SW 1271 (cell line): ENCODE measurements at places on chromosomes 1 and 21.

DNA sequence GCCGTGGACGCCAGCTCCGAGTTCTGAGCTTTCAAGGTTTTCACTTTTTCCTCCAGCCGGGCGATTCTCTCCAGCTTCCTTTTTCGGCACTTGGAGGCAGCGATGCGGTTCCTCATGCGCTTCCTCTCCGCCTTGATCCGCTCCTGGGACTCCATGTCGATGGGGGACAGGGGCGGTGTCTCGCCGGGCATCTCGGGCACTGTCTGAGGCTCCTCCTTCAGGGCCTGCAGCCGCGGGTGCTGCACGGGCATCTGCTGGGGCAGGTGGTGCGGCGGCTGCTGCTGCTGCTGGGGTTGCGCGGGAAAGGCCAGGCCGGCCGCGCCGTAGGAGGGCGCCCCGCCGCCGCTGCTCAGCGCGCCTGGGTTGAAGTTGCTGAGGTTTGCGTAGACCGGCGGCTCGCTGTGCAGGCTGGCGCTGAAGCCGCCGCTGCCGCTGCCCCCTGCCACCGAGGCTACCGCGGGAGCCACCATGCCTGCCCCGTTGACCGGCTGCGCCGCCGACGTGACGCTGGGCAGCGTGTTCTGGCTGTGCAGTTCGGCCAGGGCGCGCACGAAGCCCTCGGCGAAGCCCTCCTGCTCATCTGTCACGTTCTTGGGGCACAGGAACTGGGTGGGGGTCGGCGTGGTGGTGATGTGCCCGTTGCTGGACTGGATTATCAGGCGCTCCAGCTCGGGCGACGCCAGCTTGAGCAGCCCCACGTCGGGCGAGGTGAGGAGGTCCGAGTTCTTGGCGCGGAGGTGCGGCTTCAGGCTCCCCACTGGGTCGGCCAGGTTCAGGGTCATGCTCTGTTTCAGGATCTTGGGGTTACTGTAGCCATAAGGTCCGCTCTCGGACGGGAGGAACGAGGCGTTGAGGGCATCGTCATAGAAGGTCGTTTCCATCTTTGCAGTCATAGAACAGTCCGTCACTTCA, 1.4 kb downstream of the JUN start:
- no peak for DNase-seq

DNA sequence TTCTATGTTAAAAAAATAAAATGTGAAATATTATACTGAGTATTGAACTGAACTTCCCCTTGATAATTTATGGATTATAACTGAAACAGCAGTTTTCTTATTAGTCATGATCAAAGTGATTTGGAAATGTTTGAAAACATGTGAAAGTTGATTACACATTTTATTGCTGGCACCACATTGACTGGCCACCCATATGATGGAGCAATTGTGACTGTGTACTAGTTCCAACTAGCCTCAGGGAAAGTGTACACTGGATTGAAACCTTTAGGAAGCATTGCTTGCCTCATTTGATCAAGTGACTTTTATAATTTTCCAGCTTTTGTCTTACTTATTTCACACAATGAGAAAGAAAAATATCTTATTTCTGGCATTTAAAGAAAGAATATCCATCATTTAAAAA, 128.0 kb upstream of the ADGRL2 start:
- no peak for DNase-seq

- DNase-seq, result no peak
Measured at GRCh38 chr1:26359981-26360806, 6.3 kb upstream of the CRYBG2 start.

GRCh38 chr1:207045453-207045852, 5.6 kb downstream of the YOD1 start:
- DNase-seq, result no peak

- no peak for DNase-seq
Measured at GRCh38 chr1:31984419-31985347, 29.0 kb upstream of the KHDRBS1 start.

DNA sequence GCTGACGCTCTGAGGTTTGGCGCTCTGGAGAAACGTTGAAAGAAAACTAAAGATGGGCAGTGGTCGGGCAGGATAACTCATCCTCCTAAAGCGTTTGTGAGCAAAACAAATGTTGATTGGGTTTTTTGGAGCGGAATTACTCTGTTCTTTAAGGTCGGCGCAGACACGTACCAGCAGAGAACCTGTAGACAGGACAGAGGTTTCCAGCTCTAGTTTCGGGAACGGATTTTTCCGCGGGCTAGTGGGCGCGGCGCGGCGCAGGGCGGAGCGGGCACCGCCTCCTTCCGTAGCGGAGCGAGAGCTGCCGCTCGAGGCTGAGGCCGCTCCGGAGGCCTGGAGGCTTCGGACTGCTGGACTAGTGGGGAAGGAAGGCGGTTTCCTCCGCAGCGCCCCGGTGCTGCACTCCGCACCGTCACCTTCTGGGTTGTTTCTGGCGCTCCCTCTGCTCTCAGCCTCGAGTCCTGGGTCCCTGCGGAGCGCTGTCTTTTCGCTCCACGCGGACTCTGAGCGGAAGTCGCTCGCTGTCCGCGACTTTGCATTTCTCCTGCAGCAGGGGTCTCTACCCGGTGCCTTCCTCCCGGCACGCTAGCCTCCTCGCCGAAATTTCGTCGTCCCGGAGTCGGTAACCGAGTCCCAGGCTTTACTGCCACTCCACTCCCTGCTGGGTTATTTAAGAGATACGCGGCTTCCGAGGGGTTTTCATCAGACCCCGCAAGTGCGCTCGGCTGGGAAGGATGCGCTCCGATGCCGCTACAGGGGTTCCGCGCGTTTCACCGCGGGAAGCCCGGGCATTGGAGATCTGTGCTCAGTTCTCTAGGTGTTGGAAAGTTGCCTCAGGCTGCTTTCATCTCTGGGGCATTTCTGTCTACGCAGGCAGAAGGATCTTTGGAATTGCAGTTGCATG, 7.0 kb downstream of the FOXD2 start:
- no peak for DNase-seq

GRCh38 chr1:221776495-221777301, 34.8 kb upstream of the DUSP10 start:
- no peak for DNase-seq

- DNase-seq, result no peak
Measured at GRCh38 chr1:201842472-201843027, 13.6 kb downstream of the IPO9 start.

GRCh38 chr1:19606817-19607642, 37.1 kb upstream of the NBL1 start:
- DNase-seq, result no peak

GRCh38 chr1:11654939-11655808, 497 bp downstream of the FBXO44 start:
- DNase-seq, result no peak

DNA sequence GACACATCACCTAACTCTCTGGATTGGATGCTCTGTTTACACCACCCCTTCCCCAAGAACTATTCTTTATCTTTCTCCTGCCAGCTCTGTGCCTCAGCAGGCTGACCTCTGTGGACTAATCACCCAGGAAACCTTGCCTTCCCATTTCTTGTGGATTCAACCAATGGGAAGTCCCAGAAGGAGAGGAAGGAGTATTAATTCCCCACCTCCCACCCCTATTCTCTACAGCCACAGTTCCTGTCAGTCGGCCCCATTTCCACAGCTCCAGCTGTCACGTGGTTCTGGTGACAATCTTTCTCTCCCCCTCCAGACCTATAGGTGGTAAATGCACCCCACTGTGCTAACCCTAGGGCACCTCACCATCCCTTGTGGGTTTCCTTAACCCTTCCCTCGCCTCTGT, 46.8 kb upstream of the SSBP3 start:
- no peak for DNase-seq

DNA sequence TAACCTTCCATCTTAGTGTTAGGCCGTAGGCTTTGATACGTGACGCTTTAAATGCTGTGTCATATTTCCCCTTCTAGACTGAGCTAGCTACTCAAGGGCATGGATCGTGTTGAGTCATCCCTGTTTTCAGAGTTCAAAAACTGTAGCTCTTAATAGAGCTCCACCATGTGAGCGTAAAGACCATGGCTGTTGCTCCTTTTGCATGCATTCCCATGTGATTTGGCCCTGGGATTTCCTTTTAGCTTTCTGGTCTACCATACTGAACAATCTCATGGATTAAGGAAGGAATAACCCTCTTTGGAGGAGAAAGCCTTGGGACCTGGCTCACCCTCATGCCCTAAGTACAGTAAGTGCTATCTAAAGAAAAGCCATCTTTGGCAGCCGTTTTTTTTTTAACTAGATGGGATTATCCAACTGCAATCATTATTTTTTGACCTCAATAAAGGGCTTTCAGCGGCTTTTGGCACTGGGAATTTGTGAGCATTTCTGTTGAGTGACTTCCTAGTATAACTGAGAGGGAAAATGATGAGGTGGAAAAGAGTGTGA, 76.6 kb downstream of the PLPP3 start:
- DNase-seq, result no peak

GRCh38 chr1:33866281-33866680, 2.4 kb downstream of the HMGB4 start:
- DNase-seq, result no peak

DNA sequence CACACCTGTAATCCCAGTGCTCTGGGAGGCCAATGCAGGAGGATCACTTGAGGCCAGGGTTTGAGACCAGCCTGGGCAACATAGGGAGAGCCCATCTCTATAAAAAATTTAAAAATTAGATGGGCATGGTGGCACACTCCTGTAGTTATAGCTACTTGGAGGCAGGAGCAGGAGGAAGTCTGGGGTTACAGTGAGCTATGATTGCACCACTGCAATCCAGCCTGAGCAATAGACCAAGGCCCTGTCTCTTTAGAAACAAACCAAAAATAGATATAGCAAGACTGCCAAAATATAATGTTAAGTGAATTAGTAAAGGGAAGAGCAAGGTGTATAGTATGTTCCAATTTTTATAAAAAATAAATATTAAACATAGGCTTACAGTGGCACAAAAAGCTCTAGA, 28.8 kb downstream of the PLEKHO1 start:
- no peak for DNase-seq

DNA sequence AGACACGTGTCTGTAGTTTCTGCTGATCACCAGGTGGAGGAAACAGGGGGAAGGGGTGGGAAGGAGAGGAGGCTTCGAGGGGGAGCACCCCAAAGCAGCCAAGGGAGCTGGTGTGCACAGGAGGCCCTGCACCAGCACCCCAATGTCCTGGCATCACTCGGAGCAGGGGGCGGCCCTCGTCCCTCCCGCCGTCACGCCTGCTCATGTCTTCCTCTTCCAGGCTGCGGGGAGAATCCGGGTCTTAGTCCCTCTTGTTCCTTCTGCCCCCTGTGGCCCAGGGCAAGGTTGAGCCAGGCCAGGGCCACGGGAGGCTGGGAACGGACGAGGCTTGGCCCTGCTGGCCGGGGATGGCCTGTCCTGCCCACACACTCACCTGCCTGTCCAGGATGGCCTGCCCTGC, 21.4 kb upstream of the ARHGEF16 start:
- no peak for DNase-seq

DNA sequence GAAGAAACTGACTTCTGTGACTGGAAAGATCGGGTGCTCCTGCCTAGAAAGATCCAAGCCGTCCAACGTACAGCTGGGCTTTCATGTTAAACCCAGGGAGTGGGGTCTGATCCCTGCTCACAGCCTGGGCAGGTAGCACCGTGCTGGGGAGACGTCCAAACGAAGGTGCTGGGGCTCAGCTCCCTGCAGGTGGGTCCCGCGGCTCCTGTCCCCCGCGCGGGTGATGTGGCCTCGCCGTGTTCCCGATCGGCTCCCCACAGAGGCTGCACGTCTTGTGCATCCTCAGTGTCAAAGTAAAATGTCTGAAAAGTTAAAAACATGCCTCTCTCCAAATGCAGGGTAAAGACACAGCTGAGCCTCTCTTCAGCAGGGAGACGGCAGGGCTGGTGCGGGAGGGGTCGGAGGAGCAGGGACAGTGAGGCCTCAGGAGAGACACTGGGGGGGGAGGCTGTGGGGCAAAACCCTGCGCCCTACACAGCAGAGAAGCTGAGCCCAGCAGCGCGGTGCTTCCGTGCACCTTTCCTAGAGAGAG, 40.1 kb upstream of the COL6A2 start:
- DNase-seq, result no peak

DNA sequence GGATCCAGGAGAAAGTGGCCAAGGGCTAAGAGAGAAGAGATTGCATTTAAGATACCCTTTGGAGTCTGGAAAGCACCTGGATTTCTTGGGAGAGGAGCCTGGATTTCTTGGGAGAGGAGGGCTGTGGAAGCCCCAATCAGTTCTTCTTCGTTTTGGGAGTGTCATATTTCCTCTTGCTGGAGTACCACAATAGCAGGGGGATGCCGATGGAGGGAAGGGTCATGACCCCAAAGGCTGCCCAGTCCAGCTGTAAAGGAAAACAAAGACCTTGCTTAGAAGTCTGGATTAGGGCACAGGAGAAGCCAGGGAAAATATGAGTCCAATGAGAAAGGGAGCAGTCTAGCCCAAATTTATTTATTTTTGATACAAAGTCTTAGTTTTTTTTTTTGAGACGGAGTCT, 11.3 kb downstream of the SSR2 start:
- DNase-seq, result no peak

- DNase-seq, result no peak
Measured at GRCh38 chr1:77342745-77343144, 60.9 kb downstream of the AK5 start.

GRCh38 chr1:23530087-23530746, 816 bp downstream of the E2F2 start:
- no peak for DNase-seq

- no peak for DNase-seq
Measured at GRCh38 chr1:115065021-115065420, 24.3 kb downstream of the TSPAN2 start.

GRCh38 chr1:24540906-24541710, 14.8 kb upstream of the NCMAP start:
- DNase-seq, result no peak

DNA sequence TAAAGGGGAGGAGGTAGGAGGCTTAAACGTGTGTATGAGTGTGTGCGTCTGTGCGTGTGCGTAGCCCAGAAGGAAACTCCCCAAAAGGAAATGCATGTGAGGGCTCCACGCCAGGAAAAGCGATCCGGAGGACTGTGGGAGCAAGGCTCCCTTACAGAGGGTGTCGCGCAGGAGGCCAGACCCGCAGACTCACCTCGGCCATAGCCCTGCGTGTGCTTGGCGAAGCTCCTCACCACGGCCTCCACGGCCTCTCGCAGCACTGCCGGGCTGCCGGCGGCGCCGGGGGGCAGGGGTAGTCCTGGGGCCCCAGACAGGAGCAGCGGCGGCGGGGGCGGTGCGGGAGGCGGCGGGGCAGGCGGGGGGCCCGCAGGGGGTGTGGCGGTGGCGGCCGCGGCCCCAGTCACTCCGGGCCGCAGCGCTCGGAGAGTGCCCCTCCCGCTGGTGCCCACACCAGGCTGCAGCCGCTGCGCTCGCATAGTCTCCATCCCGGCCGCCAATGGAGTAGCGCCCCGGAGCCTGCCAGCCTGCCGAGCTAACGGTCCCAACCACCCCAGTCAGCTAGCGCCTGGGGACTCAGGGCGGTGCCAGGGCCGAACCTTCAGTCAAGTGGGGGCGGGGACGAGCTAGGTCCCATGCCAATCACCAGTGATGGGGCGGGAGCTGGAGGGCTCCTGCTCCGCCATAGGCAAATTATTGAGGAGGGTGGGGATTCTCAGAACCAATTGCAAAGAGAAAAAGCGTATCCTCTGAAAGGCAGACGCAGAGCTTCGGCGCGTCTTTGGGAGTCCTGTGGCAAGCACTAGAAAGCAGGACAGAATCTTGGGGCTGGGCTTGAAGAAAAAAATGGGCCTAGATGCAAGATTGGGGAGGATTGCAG, at the start of gene LIX1L:
TSS of gene LIX1L (minus strand) at position 575 of the 877 bp plus-strand sequence. CDS start at position 485, 90 bp downstream.
- DNase-seq, result peak; percentile 71
